IPS DF 6.9 (cell line): ENCODE measurements at places on chromosomes 16 and 17.

DNA sequence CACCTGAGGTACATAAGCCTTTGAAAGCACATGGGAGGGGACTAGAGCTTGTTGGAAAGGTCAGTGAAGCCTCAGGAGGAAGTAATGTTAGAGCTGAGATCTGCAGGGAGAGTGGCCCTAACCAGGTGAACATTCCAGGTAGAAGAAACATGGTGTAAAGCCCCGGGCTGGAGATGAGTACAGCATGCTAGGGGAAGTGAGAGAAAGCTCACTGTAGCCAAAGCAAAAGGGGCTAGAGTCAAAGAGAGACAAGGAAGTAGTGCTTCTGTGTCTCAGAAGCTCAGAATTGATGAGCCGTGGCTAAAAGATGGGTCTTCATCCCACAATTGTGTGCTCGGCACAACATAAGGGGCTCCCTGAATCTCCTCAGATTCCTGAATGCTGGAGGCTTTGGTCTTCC is 481.8 kb downstream of the XYLT1 start:
- no peaks in the 10 kb centered on the region for H3K36me3 ChIP-seq
- no peak overlapping the region for H3K4me3 ChIP-seq
- H3K27me3 ChIP-seq: no peaks in the 10 kb centered on the region
- H3K27ac ChIP-seq: no peak overlapping the region

- no peak overlapping the region for H3K4me3 ChIP-seq
- H3K27me3 ChIP-seq: no peaks in the 10 kb centered on the region
- H3K4me1 ChIP-seq: peaks cover 2% of the 10 kb centered on the region; the same call in 1 of the 2 replicates
- H3K36me3 ChIP-seq: peaks cover 22% of the 10 kb centered on the region
- no peak for DNase-seq
These were observed 2.0 kb downstream of the ZNF319 start for GRCh38 chr16:57998486-57998885.

DNA sequence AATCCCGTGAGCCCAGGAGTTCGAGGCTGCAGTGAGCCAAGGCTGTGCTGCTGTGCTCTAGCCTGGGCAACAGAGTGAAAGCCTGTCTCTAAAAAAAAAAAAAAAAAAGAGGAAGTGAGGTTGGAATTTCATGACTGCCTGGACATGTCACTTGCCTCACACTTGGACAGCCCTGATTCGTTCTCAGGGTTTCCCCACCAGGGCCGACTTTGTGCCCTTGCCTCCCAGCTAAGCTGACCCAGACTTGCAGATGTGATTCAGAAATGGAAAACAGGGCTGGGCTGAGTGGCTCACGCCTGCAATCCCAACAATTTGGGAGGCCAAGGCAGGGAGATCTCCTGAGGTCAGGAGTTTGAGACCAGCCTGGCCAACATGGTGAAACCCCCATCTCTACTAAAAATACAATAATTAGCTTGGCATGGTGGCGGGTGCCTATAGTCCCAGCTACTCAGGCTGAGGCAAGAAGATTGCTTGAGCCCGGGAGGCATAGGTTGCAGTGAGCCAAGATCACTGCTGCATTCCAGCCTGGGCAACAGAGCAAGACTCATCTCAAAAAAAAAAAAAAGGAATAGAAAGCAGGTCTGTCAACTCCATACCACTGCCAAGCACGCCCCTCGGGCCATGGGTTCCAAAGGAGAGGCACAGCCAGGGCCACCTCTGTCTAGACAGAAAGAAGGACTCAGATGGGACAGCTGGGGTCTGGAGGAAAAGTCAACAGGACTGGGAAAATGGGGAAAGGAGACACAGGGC is 46.9 kb downstream of the SOCS1 start:
- no peak for DNase-seq
- H3K36me3 ChIP-seq: no peaks in the 10 kb centered on the region
- no peak overlapping the region for H3K4me3 ChIP-seq
- no peaks in the 10 kb centered on the region for H3K27me3 ChIP-seq

GRCh38 chr17:42866216-42866615 is 15.2 kb downstream of the AOC3 start:
- H3K27ac ChIP-seq: no peak overlapping the region
- no peaks in the 10 kb centered on the region for H3K4me1 ChIP-seq
- no peaks in the 10 kb centered on the region for H3K36me3 ChIP-seq
- H3K27me3 ChIP-seq: no peaks in the 10 kb centered on the region
- H3K4me3 ChIP-seq: no peak overlapping the region
- no peak for DNase-seq
